ENCODE measurements at places on chromosomes 7 and 10.
A peak's percentile ranks its signal among the peaks of the same experiment; 100 is the strongest.

GRCh38 chr7:149075286-149075685, 15.2 kb downstream of the ZNF786 start:
- DNase-seq: no peak

GRCh38 chr10:117792214-117792613, 249.7 kb downstream of the EMX2 start:
- DNase-seq: no peak

GRCh38 chr7:108103558-108104298, 26.4 kb downstream of the LAMB4 start:
- DNase-seq: no peak

- peak; percentile 81 for DNase-seq
Measured at GRCh38 chr7:157568770-157569584, 232.2 kb downstream of the DNAJB6 start.

DNA sequence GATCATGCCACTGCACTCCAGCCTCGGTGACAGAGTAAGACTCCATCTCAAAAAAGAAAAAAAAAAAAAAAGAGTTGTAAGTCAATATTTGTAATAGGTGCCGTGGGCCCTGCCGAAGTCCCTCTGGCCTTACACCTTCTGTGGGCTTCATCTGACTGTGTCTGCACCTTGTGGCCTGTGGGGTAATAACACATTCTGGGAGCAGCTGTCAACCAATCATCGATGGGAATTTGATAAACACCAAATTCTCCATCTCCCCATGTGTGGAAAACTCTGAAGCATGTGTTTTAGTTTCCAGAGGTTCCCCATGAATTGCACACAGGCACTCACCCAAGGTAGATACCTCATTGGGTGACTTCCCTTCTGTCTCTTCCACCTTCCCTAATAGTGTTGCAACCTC, 10.8 kb downstream of the ZNF394 start:
- DNase-seq: no peak

DNA sequence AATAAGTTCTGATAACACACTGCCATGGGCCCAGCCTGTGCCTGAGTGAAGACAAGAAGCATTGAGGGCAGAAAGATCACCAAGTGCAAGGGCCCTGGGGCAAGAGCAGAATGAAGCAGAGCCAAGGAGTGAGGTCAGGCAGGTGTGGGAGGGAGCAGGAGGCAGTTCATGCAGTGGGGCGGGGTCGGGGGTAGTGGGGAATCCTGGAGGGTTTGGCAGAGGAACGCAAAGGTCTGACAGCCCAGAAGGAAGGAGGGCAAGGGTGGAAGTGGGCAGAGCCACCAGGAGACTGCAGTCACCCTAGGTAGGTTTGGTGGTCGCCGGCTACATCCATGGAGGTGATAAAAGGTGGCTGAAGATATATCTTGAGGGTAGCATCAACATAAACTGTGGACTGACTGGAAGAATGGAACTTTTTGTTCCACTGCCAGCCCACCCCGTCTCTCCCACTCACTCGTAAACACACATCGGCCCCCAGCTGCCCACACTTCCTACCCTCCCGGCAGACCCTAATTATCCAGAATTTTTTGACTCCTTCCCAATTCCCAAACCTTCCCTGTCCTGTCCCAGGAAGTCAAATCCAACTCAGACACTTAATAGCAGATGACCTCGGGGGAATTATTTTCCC, 172.4 kb downstream of the ARHGAP12 start:
- no peak for DNase-seq

GRCh38 chr10:110558041-110558440, 9.5 kb upstream of the SMC3 start:
- DNase-seq: no peak

DNA sequence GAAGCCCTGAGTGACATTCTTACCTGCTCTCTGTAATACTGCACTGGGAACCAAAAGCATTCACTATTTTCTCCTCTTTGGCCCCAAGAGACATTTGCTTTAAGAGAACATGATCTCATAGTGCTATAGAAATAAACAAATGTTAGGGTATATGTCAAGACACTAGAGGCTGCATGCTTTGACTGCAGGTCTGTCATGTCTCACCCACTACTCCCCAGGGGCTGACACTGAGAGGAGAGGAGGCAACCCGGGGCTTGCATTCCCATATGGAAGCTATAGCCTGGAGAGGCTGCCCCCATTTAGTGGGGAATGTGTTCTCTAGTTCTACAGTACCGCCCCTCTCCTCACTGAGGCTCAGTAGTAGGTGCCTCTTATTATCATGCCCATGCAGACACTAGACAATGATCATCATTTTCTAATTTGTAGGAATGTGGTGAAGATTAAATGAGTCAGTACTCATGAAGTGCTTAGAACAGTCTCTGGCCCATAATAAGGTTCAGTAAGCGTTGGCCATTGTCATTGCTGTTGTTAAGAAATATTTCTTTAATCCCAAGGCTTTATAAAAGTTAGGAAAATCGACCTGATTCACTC, 4.9 kb upstream of the SLF2 start:
- no peak for DNase-seq

DNA sequence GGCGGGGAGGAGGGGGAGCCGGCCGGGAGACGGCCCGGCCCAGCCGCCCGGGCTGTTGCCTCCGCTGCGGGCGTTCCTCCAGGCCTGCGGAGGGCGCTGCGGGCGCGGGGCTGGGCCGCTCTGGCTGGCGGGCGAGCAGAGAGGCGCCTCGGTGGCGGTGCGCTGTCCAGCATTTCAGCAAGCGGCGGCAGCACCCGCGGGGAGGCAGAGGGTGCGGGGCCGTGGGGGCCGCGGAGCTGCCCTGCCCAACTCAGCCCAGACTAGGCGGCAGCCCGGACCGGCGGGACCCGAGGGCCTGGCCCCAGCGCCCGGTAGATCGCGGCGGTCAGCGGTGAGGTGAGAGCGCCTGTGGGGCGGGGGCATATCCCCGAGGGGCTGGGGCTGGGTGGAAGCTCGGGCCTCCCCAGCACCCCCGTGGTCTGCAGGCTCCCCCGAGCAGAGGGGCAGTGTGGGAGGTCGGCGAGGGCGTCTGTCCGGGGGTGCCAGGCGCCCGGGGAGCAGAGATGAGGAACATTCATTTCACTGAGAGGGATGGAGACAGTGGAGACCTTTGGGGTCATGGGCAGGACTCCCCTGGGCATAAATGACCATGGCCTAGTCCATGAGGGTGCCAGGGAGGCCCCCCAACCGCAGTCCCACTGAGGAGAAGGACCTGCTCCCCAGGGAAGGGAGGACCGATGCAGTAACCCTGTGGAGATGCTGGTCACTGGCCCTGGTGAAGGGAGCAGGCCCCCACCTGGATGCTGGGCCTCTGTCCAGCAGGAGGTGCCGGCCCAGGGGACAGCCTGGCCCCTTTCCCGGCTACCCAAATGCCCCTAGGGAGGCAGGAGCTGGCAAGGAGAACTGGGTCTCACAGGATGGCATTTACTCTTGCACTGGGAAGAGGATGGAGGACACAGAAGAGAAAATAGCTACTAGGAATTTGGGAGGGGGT, at the start of gene SRRM3:
TSS of gene SRRM3 (plus strand) at position 165 of the 934 bp plus-strand sequence. CDS start 33,171 bp downstream, outside the sequence.
- DNase-seq: peak; percentile 89

GRCh38 chr10:114593240-114593792, 64.8 kb downstream of the ABLIM1 start:
- no peak for DNase-seq

- no peak for DNase-seq
Measured at GRCh38 chr7:116455009-116455408, 44.5 kb upstream of the CAV2 start.

DNA sequence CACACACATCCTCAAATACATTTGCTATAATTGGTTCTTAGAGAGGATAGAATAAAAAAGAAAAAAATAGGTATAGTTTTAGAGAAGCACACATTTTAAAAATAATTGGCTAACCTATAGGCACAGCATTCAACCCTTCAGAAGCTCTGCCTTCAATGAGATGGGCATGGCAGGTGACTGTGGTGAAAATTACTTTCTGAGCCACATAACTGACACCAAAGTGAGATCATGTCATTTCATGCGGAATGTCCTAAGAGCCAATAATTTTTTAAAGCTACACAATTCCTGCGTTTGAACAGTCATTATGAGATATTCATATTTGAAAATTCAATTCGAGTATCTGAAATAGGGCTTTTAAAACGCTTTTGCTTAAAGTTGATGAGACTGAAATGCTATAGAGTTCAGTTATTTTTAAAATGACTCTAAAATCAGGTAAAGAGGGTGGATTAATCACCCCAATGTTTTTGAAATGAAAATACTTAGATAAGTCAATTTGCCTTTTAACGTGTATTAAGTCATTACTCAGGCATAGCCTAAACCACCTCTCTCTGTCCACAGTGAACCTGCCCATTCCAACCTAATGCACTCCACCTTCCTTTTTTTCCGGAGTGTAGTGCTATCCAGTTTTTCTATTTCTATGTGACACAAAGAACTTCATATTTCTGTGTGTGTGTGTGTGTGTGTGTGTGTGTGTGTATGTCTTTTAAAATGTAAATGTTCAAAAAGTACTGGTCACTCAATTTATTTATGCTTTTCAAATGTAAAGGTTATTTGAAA, 6.1 kb downstream of the RELN start:
- DNase-seq: no peak

DNA sequence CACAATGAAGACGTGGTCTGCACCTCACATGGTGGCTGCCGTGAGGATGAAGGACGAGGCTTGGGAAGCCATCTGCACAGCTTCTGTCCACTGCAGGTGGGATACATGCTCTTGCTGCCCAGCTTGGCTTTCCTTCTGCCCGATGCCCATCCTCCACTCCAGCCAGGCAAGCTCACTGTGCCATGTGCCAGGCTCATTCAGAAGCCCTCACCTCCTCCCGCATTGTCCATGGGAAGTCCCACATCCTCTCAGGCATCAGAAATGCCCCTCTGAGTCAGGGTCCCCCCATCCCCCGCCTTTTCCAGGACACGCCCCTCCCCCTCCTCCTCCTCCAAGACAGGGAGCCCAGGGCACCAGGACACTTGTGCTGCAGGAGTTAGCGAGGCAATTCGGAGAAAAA, 4.6 kb upstream of the NOM1 start:
- no peak for DNase-seq

GRCh38 chr10:21424459-21424861, 101.0 kb downstream of the SKIDA1 start:
- no peak for DNase-seq

GRCh38 chr10:30747633-30748032, 118.1 kb upstream of the LYZL2 start:
- peak; percentile 87 for DNase-seq

GRCh38 chr10:23534761-23535160, 95.9 kb downstream of the OTUD1 start:
- DNase-seq: no peak

GRCh38 chr10:132464256-132465192, 67.5 kb downstream of the PWWP2B start:
- DNase-seq: no peak

DNA sequence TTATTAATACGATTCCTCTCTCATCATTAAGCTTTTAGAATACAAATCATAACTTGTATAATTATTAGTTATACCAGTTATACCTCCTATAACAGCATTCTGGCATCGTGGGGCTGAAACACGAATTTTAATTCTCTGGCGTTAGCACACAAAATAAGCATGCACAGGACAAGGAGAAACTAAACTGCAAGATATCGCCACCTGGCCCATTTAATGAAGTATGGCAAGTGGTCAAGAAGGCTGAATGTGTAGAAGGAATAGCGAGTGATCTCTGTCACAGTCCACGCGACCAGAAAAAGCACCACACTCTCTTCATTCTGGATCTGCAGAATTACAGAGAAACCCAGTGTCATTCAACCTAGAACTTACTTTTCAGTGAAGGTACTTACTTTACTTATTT, 18.1 kb downstream of the HACD1 start:
- DNase-seq: peak; percentile 5

- DNase-seq: no peak
Measured at GRCh38 chr7:91719008-91719407, 161.5 kb downstream of the MTERF1 start.

GRCh38 chr10:109880886-109881768, 42.2 kb downstream of the XPNPEP1 start:
- DNase-seq: no peak

- DNase-seq: no peak
Measured at GRCh38 chr10:89926736-89927135, 225.3 kb downstream of the KIF20B start.

- no peak for DNase-seq
Measured at GRCh38 chr10:96712662-96713271, 7.5 kb downstream of the PIK3AP1 start.

GRCh38 chr10:6612371-6612770, 32.3 kb upstream of the PRKCQ start:
- peak; percentile 59 for DNase-seq

GRCh38 chr7:106863274-106863997, 1.6 kb upstream of the PIK3CG start:
- DNase-seq: no peak

GRCh38 chr7:85641331-85641730, 454.5 kb upstream of the SEMA3D start:
- DNase-seq: no peak

GRCh38 chr10:46560381-46560780, 3.9 kb upstream of the GPRIN2 start:
- DNase-seq: no peak

- DNase-seq: no peak
Measured at GRCh38 chr7:127584648-127585043, 750 bp downstream of the GCC1 start.

GRCh38 chr10:95501203-95502094, 59.7 kb downstream of the SORBS1 start:
- DNase-seq: no peak

DNA sequence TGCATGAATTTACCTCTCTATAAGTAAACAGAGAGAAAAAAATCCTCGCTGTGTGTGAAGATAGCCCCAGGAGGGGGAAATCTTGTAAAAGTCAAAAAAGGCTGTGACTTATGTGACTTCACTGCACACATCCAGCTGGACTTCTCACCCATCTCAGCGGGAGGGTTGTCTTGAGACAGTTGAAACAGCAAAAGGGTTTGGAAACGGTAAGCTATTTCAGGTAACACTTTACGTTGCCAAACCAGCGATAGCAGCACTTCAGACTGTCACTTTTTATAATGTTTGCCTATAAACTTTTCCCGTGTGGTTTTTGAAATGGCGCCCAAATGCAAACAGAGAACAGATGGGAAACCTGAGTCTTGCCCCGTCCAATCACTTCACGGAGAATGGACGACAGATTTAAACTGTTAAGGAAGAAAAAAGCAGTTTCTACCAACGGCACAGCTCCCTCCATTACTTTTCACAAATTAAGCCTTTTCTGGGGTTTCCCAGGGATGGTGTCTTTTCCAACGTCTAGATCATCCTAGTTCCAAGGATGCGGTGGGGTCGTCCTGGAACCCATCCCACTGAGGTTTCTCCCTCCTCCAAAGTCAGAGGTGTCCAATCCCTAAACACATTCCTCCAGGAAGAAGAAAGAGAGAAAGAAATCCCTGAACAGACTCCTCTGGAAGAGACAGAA, 25.2 kb downstream of the FGFR2 start:
- no peak for DNase-seq

DNA sequence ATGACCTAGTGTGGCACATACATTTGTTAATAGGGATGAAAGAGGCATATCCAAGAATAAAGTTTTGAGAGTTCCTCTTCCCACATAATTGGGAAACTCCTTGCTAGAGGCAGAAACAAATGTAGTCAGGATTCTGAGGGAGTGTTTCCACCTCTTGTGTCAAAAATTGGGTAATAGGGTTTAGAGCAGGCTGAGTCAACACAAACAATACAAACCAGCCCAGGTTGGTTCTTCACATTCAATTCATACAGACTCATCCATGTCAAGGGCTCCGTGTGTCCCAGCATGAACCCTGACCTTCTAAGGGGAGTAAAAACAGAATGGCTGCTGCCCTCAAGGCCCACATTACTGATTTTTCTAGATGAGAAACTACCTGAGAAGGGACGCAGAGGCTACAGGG, 75.3 kb downstream of the GLI3 start:
- DNase-seq: no peak

GRCh38 chr10:13767676-13768178, 181.0 kb downstream of the PRPF18 start:
- no peak for DNase-seq
